GM12864 (cell line): ENCODE measurements at places on chromosomes 1 and 21.

DNA sequence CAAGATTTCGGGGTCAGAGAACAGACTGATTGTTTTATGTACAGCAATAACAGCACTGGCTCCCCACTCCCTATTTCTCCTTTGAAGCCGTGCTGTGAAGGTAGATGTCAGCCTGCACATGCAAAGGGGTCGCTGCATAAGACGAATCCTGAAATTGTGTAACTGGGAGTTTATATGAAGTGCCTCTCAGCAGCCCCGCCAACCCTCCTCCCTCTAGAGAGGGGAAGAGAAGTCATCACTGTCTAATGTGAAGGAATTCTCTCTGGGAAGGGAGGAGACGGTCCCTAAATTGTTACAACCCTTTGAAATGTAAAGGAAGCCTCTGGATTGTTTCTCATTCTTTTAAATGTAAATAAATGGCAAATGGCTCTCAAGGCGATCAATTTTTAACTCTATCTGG lies 545.3 kb downstream of the PLA2G4A start:
- no peak for DNase-seq

GRCh38 chr1:147700042-147701006 lies 30.0 kb upstream of the ACP6 start:
- DNase-seq, result no peak

- DNase-seq, result no peak
These were observed 172.8 kb downstream of the CLEC20A start for GRCh38 chr1:178324003-178324402.

DNA sequence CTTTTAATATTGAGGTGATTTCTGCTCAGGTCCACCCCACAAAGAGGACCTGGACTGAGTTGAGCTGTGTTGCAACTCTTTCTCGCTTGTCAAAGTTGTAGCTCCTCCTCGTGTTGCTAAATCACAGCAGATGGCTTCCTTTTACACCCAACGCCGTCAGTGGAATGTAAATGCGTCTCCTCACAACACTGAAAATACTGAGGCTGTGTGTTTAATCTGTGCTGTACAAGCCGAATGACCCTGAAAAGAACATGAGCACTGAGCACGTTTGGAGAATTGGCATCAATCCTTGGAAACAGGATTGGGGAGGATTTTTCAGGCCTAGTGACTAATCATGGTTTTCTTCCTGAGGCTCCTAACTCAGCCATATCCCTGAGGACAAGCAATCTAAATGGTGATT lies 196.0 kb downstream of the CRB1 start:
- no peak for DNase-seq

DNA sequence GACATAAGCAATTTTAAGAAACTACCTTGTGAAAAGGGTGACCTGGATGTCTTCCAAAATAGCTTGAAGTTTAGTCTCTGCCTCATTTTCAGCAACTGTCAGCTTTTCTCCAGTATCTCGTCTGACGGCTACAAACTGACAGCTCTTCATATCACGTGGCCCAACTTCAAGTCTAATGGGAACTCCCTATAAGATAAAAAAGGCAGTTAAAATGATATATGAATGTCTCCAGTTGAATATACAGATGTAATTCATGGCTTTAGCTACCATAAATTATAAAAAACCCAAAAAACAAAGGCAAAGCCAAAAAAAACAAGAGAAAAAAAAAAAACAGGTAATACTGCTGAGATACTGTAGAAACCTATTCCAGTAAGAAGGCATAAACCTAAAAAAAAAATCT lies 44.9 kb upstream of the SLC30A10 start:
- no peak for DNase-seq

DNA sequence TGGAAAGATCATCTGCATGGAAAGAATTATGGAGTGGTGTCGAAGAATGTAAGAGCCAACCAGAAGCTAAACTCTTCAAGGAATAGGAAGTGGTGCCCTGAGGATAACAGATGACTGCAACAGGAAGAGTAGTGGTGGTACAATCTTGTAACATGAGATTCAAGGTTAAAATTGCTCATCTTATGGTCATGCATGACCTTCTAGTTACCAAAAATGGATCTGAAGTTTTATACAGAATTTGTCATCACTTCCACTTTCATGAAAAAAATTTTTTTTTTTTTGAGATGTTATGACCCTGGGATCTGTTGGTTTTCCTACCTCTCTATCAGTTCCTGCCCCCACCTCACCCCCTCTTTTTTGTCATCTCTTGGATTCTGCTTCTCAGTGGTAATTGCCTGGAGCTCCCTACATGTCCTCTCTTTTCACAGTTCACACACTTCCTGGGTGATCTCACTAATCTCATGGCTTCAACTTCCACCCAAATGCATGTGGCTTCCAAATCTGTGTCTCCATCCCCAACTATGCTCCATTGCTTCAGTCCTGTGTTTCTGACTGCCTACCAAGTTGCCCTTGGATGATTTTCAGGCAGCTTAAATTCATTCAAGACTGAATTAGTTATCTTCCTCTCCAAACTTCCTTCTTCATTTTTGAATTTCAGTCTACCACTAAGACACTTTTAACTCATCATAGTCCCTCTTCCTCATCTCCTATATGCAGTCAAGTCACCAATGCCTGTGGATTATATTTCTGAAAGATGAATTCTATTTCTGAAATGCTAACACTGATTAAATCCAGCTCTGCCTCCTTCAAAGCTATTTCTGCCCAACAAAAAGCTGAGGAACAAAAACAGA lies 48.4 kb downstream of the SLAMF6 start:
- DNase-seq, result no peak

- no peak for DNase-seq
These were observed 29.8 kb upstream of the RNF186 start for GRCh38 chr1:19844731-19845495.

DNA sequence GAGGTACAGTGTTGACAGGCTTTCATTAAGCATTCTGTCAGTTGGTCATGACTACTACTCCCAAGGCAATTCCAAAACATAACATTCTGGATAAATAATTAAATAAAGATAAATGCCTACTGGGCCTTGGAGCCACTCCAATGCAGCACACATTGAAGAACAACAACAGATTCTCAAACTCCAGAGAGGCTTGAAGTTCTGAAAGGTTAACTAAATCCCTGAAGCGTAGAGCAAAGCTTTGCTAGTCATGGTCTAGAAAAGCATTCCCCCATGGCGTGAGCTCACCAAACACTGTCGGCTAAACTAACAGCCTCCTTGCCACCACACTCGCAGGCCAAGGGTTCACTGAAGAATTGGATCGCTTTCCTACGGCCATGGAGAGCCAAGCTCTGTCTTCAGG lies 268.0 kb downstream of the ATG4C start:
- no peak for DNase-seq

DNA sequence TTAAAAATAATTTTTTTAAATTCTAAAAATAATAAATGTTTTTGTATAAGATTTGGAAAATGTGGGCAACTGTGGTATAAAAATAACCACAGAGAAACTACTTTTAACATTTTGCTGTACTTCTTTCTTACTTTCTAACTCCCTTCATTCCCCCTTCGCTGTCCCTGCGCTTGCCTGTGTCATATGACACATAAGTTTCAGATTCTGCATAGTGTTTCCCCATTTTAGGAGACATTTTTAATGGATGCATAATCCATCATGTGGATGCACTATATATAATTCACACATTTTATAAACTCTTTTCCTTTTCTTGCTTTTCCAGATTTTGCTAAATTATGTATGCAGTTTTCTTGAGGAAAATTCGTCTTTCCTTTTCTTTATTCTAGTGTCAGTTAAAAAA lies 16.3 kb downstream of the ATG4C start:
- DNase-seq, result no peak

GRCh38 chr1:192802406-192802805 lies 6.4 kb upstream of the RGS2 start:
- no peak for DNase-seq

DNA sequence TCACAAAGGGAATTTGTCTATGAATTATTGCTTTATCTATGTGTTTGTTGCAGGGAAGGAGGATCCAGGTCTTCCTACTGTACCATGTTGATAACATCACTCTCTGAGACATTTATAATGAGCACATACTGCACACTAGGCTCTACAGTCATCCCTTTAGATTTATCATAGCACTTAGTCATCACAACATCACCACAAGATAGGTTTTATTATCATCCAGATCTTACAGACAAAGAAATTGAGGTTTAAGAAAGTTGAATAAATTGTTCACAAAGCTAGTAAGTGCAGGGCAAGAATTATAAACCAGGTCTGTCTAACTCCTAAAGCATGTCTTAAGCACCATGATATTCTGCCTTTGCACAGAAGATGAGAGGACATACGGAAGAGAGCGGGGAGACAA lies 121.1 kb upstream of the ST6GALNAC5 start:
- DNase-seq, result no peak

GRCh38 chr1:207393610-207394009 lies 60.5 kb upstream of the CR2 start:
- DNase-seq, result no peak

DNA sequence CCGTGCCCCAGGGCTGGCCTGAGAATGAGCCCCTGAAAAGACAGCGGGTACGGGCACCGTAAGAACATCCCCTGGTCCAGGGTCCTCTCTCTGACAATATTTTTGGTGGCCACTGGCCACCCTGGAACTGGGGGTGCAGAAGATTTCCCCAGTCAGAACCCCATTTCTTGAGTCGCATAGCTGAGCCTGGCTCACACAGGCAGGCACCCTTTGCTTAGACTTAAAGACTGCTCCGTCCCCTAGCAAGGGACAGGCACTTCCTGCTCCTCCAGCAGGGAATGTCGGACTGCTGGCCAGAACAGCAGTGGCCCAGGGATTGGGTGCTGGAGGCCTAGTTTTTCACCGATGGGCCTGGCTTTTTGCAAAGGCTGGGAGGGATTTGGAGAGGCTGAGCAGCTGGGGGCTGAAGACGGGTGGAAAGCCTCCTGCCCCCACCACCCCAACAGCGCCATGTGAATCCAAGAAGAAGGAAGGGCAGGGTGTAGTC lies 4.3 kb downstream of the OLIG2 start:
- no peak for DNase-seq

DNA sequence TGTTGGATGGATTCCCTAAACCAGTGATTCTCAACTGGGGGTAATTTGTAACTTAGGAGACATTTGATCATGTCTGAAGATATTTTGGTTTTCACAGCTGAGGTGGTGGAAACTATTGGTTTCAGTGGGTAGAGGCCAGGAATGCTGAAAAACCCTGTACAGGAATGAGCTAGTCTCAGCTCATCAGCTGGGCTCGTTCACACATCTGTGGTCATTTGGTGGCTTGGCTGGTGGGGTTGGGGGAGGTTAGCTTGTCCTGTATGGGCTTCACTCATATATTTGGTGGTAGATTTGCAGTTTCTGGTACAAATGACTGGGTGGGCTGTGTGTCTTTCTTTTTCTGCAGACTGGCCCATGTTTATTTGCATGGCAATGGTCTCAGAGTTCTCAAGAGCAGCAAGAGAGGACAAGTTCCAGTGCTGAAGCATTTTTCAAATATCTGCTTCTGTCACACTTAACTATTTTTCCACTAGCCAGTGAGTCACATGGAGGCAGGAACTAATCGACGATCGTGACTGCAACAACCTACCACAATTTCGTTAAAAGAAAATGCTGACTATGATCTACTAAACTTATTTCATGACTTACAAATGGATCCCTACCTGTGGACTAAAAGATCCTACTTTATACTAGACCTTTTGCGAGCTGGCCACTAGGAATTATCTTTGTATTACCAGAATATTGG lies 321.7 kb upstream of the PLXNA2 start:
- no peak for DNase-seq

GRCh38 chr1:154772056-154772455 lies 98.0 kb downstream of the KCNN3 start:
- DNase-seq, result no peak

DNA sequence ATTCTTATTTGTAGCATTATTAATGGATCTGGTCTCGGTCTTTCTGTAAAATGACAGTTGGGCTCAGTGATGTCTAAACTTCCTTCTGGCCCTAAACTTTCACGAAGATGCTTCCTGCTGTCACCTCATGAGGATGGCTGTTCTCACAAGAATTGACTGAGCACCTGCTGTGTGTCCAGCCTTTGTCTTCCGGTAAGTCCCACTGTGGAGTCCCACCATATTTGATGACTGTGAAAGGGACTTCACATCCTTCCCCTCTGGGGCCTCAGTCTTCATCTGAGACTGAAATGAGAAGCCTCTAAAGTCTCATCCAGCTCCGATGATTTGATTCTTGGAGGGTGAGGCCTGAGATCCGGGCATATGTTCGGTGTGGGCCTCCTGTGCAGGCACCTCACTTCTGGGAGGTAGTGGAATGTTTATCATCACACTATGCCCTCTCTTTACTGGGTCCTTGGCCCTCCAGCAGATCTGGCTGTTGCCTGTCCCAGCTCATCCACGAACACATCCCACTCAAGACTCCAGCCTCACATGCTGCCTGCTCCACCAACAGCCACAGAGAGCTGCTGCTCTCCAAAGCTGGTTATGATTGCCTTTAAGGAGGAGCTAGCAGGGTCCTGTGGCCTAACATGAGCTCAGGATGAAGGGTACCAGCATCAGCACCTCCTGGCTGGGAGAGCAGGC lies 95.8 kb downstream of the KCNN3 start:
- peak; percentile 27 for DNase-seq

DNA sequence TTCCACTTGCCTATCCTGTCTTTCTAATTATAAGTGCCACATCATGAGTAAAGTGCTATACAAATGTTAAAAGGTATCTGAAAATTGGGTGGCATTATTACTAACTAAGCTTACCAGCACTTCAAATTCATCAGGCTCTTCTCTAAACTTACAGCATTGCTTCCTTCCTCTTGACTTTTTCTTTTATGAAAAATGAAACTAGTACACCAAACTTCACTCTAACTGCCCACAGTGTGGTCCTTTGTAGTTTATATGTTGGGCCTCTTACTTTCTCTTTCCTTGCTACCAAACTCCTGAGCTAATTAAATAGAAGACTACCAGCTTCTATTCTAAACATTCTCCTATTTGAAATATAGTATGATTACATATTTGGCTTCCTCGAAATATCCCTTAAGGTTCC lies 81.8 kb downstream of the NOTCH2 start:
- no peak for DNase-seq

- DNase-seq, result no peak
These were observed 30.7 kb downstream of the EVI5 start for GRCh38 chr1:92754000-92754718.

DNA sequence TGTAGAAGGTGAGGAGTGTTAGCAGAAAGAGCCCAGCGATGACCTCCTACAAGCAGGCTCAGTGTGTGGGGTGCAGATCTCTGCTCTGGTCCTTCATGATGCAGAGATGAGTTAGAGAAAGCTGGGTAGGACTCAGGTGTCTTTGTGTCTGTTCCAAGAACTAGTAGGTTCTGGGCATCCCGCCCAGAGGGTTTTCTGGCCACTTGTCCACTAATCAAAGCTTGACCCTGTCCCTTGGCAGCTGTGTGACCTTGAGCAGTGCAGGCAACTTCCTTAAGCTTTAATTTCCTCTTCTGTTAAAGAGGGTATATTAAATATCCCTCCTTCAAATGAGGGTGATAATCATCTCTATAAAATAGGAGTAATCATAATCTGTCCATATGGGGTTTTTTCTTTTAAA lies 54.7 kb upstream of the WNT4 start:
- DNase-seq, result no peak
